T-cell (primary cell): ENCODE measurements at places on chromosomes 16 and 17. TPM values are rescaled to one million over a fixed set of nuclear protein-coding genes. Genes with fewer than 3 reads are reported as not detected.

FBXL16 gene
- 53.8 TPM for total RNA-seq

TEDC2 gene
- 0.85 TPM for total RNA-seq

WDR45B gene
- 58.7 TPM for total RNA-seq

CCL17 gene
- 1.2 TPM for total RNA-seq

NHLRC4 gene
- 2.5 TPM for total RNA-seq

PRSS8 gene
- total RNA-seq = 0.43 TPM

RAMP2 gene
- total RNA-seq = not detected

ENPP7 gene
- not detected for total RNA-seq

GJC1 gene
- total RNA-seq = 0.93 TPM

HSPB9 gene
- total RNA-seq = not detected

ASGR2 gene
- 0.53 TPM for total RNA-seq

NAT9 gene
- total RNA-seq = 71.9 TPM

TTYH2 gene
- total RNA-seq = 15.0 TPM

HSD17B1 gene
- total RNA-seq = 1.2 TPM

CLEC3A gene
- not detected for total RNA-seq

CRYBA1 gene
- not detected for total RNA-seq

OTOA gene
- 0.19 TPM for total RNA-seq

ZP2 gene
- not detected for total RNA-seq

HS3ST3A1 gene
- 1.0 TPM for total RNA-seq

ZFP3 gene
- total RNA-seq = 3.3 TPM

SDK2 gene
- 8.3 TPM for total RNA-seq

PSMB10 gene
- 129 TPM for total RNA-seq

GPR142 gene
- total RNA-seq = not detected

ZNHIT3 gene
- 54.0 TPM for total RNA-seq

DPEP1 gene
- 0.18 TPM for total RNA-seq

HOXB1 gene
- total RNA-seq = not detected

TAC4 gene
- total RNA-seq = not detected

HDAC5 gene
- total RNA-seq = 72.8 TPM

ANKRD40 gene
- 35.2 TPM for total RNA-seq

OR3A3 gene
- total RNA-seq = not detected

PRSS36 gene
- total RNA-seq = 1.2 TPM

NDE1 gene
- 106 TPM for total RNA-seq

SMYD4 gene
- 42.7 TPM for total RNA-seq

EME1 gene
- 1.4 TPM for total RNA-seq

MYH13 gene
- not detected for total RNA-seq

CD300LG gene
- total RNA-seq = not detected

RNF227 gene
- total RNA-seq = 6.3 TPM

GAS2L2 gene
- total RNA-seq = 0.23 TPM

FNDC8 gene
- total RNA-seq = not detected

HSD17B2 gene
- total RNA-seq = not detected

KRTAP4-5 gene
- not detected for total RNA-seq

MYL4 gene
- total RNA-seq = not detected

SULT1A1 gene
- 17.2 TPM for total RNA-seq

C17orf78 gene
- total RNA-seq = not detected

MT1F gene
- 13.1 TPM for total RNA-seq

KRTAP3-2 gene
- total RNA-seq = not detected

SLX4 gene
- 9.4 TPM for total RNA-seq

BRCA1 gene
- total RNA-seq = 4.0 TPM

SLC35B1 gene
- total RNA-seq = 42.8 TPM

LDHD gene
- not detected for total RNA-seq

KRTAP3-3 gene
- total RNA-seq = not detected

TLCD2 gene
- 0.59 TPM for total RNA-seq
